T-cell (primary cell): ENCODE measurements at places on chromosomes 6 and 20. TPM values are rescaled to one million over a fixed set of nuclear protein-coding genes. Genes with fewer than 3 reads are reported as not detected.

Gene BPIFA1
- not detected for total RNA-seq

DNA sequence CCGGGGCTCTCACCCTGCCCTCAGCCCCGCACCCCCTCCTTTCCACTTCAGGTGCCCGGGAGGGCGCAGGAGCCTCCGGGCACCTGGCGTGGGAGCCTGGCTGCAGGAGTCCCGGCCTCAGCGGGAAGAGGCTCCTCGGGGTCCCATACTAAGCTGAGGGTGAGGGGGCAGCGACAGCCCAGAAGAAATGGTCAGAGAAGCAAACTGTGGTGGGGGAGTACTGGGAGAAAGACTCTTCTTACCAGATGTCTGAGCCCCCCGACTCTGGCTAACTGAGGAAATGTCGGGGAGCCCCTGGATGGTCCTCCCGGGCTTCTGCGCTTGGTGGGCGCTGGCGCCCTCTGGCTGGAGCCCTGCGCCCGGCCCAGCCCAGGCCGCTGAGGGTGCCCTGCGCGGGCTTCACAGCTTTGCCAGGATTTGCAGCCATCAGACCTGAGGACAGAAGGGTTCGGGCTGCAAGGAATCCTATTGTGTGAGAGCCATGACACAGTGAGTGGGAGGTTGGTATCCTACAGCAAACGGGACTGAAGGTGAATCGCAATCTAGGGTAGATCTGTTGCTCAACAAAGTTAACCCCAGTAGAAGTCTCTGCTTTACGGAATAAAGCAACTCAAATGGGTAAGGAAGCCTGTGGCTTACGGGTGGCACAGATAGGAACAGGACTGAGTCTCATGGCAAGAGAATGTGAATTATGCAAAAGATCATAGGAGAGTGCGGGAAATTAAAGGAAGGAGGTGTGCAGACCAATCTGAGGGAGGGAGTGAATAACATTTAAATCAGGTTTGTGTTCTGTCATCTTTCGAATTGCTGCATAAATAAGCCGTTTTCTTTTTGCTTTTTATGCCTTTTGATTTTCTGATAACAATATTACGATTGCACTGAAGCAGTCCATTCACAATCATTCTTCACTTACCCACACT is 639 bp upstream of the RCAN2 start:
- DNase-seq = no peak

DNA sequence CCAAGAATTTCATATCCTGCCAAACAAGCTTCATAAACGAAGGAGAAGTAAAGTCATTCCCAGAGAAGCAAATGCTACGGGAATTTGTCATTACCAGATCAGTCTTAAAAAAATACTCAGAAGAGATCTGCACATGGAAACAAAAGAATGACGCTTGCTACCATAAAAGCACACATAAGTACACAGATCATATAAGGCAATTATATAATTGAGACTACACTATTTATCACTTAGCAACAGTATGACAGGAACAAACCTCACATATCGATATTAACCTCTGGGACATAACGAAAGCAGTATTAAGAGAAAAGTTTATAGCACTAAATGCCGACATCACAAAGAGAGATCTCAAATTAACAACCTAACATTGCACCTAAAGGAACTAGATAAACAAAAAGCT is 67.6 kb upstream of the TMEM200A start:
- no peak for DNase-seq

- no peak for DNase-seq
Measured at GRCh38 chr20:35597186-35597585, 18.4 kb upstream of the SPAG4 start.
